Thyroid gland (tissue), 4 donors: ENCODE measurements at places on chromosomes 3 and 15.
A peak's percentile ranks its signal among the peaks of the same experiment; 100 is the strongest.

GRCh38 chr3:48716508-48716981 is 476 bp downstream of the IP6K2 start:
- DNase-seq = peak; percentile 20

GRCh38 chr3:155018621-155019330 is 61.3 kb upstream of the MME start:
- no peak for DNase-seq

GRCh38 chr3:22907161-22907780 is 295.9 kb upstream of the UBE2E2 start:
- no peak for DNase-seq

GRCh38 chr15:90579213-90579612 is 49.5 kb downstream of the CRTC3 start:
- no peak for DNase-seq

GRCh38 chr3:94694894-94695293 is 632.0 kb downstream of the NSUN3 start:
- no peak for DNase-seq

GRCh38 chr3:105970283-105970682 is 101.5 kb upstream of the CBLB start:
- peak; percentile 10 for DNase-seq

- DNase-seq = no peak
These were observed 741.0 kb downstream of the MCTP2 start for GRCh38 chr15:94972314-94972713.

GRCh38 chr15:75721923-75722870 is 9.5 kb upstream of the CSPG4 start:
- no peak for DNase-seq

- no peak for DNase-seq
These were observed 2.8 kb upstream of the FAM131A start for GRCh38 chr3:184334470-184335158.

- no peak for DNase-seq
These were observed 29.5 kb upstream of the APEH start for GRCh38 chr3:49644684-49645083.

DNA sequence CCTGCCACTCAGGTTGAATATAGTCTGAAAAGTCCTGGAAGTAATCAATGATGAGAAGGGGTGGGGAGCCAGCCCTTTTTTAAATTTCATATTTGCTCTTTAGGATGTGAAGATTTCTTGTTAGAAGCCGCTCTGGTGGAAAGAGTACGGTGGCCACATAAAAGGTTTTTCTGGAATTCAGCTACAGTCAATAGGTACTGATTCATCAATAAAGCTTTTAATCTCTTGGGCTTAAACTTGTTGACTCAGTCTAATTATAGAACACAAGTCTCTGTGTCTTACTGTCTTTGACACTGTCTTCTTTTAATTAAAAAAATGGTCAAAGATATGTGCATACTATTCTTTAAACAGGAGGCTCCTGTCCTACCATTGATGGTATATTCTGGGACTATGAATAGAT is 99.9 kb upstream of the TP63 start:
- no peak for DNase-seq

GRCh38 chr3:144583871-144584270 is 612.2 kb downstream of the DIPK2A start:
- no peak for DNase-seq

GRCh38 chr3:45491344-45491743 is 103.0 kb downstream of the LARS2 start:
- DNase-seq = no peak

DNA sequence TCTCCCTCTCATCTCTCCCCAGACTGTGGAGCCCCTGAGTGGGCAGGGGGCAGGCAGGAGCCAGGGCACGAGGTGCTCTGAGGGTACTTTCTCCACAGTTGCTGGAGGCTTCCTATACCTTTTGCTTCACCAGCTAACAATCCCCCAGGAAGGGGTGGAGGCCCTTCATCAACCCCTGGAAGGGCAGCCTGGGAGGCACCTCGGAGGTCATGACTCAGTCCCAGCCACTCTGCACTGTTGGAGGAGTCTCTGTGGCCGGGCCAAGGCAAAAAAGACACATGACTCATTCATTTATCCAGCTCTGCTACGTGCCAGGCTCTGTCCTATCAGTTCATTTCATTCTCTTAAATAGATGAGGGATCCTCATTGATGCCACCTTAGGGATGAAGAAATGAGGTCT is 15.6 kb upstream of the KY start:
- DNase-seq = no peak

- peak; percentile 76 for DNase-seq
These were observed 47.9 kb upstream of the TRAK1 start for GRCh38 chr3:42043099-42043813.

DNA sequence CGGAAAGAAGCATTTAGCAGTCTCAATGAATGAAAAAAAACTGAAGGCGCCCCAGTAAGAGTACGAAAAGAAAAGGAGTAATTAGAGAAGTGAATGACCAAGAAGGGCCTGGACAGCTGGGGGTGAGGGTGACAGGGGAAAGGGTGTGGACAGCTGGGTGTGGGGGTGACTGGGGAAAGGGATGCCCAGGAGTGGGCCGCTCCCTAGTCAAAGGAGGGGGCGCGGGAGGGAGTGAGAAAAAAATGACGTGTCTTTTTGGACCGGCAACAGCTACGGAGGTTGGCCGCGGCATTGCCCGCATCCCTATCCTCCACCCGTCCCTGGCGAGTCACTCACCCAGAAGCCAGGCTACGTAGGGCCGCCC is 274 bp upstream of the ZCWPW2 start:
- DNase-seq = no peak

- no peak for DNase-seq
These were observed 48.3 kb upstream of the CTDSPL start for GRCh38 chr3:37813403-37813802.

- DNase-seq = no peak
These were observed 24.9 kb upstream of the SENP5 start for GRCh38 chr3:196842567-196843434.

GRCh38 chr3:143455480-143455879 is 335.9 kb downstream of the CHST2 start:
- no peak for DNase-seq

- no peak for DNase-seq
These were observed 28.5 kb downstream of the KLHDC8B start for GRCh38 chr3:49199900-49200281.

- no peak for DNase-seq
These were observed 232.8 kb upstream of the UMPS start for GRCh38 chr3:124497487-124497886.
